ENCODE measurements at places on chromosomes 5 and 9. TPM values are rescaled to one million over a fixed set of nuclear protein-coding genes. Genes with fewer than 3 reads are reported as not detected.

Gene TPPP
- 3.4 TPM for total RNA-seq

Gene SLC34A1
- not detected for total RNA-seq

DNA sequence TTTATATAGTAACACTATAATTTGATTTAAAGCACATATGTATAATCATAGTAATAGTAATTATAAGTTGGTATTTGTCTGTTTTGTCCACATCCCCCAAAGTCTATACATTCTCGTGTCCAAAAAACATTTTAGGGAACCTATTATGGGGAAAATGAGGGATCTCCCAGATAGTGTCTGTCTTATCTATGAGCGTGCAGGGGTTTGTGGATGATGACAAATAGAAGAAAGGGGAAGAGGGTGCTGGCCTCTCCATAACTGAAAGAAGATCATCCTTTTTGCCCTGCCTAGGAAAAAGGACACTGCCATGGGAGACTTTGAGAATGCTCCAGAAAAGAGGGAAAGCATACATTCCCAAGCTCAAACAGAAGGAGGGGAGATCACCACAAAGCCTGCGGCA is 45.3 kb downstream of the C5orf22 start:
- no peak for DNase-seq

GRCh38 chr5:22649074-22649473 is 204.1 kb downstream of the CDH12 start:
- no peak for DNase-seq

GRCh38 chr5:146051678-146052077 is 53.7 kb downstream of the PLAC8L1 start:
- DNase-seq: no peak

DNA sequence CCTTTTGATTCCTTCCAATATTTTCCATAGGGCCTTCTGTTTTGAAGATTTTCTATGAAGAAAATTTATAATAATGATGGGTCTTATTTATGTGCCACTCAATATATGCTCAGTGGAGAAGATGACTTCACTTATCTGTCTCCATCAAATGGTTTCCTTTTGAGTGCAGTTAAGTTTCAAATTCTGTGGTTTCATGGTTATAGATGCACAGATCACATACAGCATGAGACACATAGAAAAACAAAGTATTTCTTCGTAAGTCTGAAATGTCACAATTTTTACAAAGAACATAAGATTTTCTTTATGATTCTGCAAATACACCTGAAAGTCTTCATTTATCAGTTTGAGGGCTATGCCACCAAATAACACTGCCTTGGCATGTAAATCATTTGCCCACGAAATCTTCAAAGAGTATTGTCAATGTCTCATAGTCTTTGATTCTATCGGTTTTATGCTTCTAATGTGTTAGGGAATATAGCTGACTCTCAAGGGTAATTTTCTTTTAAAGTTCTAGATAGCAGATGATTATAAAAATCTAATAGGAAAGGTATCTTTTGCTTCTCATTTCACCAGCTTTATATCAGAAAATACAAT is 14.1 kb downstream of the CFAP95 start:
- DNase-seq: no peak

Gene GLRA1
- not detected for total RNA-seq

GRCh38 chr5:79124607-79125006 is 13.0 kb downstream of the BHMT start:
- DNase-seq: no peak

Gene MYOZ3
- total RNA-seq: 17.9 TPM

Gene PCBD2
- total RNA-seq: 13.6 TPM

DNA sequence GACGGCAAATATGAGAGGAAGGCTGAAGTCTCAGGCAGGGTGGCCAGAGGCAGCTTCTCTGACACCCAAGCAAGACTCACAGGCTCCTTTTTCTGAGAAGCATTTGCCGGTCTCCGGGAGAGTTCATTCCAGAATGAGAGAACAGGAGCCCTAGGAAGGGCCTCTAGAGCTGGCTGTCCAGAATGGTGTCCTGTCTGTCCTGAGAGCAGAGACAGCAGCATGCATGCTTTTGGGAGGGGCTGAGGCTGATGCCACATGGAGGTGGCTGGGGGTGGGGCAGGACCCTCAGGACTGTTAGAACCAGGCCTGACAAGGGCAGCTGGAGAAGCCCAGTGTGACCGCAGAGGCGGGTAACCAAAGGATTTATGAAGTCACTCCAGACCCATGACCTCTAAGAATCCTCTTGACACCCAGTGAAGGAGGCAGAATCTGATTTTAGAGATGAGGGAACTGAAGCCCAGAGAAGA is 60.0 kb downstream of the SHB start:
- no peak for DNase-seq

Gene RNF183
- not detected for total RNA-seq

DNA sequence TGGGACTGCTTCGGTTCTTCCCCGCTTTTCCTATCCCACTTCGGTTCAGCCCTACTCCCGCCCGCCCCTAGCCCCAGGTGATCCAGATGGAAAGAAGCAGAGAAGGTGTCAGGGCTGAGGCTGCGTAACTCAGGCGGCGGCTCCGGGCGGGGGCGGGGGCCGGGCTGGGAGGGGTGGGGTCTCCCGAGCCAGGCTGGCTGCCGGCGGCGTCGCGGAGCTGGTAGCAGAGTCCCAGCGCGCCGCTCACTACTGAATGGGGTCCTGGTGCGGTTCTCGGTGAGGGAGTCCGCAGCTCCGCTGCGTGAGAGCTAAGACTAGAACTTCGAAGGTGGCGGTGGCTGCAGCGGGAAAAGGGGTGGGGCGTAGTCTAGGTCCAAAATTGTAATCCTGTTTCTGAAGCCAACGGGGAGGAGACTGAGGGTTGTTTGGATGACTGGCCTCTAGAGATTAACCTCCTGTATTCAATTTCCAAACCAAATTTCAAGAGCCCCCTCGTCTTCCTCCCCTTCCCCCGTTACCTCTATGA is 1.4 kb downstream of the PRR16 start:
- DNase-seq: peak; percentile 58

DNA sequence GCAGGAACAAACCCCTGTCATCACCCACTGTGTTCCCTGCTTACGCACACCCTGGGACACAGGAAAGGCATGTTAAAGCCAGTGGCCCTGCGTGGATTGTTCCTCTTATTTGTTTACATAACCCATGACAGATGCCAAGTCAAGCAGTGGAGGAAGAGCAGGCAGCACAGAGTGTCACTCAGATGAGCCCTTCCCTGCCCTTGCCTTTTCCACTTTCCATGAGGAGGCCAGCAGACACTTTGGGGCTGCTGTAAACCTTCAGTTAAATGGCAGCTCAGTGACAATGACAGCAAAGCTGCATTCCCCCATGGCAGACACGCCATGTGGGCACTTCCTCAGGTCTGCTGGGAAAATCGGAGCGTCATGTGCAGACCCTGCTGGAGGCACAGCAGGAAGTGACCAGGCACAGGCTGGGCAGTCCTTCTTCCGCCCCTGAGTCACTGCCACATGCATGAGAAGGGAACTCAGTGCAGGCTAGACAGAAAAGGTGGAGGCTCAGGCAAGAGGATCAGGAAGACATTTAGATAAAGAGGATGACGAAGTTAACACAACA is 216.8 kb upstream of the PIK3R1 start:
- peak; percentile 71 for DNase-seq

GRCh38 chr5:72018143-72018803 is 89.0 kb upstream of the MAP1B start:
- DNase-seq: no peak

Gene PCDHGA6
- total RNA-seq: 10.3 TPM

- DNase-seq: no peak
These were observed 7.6 kb upstream of the ALDH1A1 start for GRCh38 chr9:72960446-72960845.

Gene STOM
- 301 TPM for total RNA-seq

- no peak for DNase-seq
These were observed 42.9 kb downstream of the SPRY4 start for GRCh38 chr5:142281966-142282365.

DNA sequence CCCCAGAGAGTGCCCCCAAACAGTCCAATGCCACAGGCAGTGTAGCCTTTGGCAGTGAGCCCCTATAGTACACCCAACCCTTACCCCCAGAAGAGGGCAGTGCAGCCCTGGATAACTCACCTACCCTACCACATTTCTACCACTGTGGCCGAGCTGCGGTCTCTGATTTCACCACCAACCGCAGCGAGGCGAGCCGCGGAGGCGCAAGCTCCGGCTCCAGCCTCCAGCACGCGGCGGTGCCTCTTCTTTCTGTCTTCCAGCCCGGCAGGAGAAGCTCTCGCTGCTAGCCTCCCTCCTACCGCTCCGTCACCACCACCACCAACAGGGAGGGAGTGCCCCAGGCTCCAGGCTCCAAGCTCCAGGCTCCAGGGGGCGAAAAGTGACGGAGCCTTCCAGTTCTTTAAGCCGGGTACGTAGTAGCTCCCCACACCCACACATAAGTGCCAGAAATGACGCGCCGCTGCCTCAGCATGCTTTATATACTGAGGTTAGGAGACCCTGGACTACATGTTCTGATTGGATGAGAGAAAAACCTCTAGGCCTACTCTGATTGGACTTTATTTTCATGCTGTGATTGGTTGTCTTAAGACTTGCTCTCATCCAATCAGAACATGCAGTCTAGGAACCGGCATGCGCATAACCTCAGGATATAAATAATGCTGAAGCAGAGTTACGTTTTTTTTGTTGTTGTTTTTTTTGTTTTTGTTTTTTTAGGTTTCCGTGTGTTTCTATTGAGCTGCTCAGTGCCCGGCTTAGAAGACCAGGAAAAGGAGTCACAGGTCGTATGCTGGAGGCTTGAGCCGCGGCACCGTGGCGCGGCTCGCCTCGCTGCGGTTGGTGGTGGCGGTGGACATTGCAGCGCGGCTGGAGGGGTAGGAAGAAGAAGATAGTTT is at the start of gene PCAT7:
Gene PCAT7, plus strand, starts transcription at position 645 of the 893 bp plus-strand sequence.
- no peak for DNase-seq

DNA sequence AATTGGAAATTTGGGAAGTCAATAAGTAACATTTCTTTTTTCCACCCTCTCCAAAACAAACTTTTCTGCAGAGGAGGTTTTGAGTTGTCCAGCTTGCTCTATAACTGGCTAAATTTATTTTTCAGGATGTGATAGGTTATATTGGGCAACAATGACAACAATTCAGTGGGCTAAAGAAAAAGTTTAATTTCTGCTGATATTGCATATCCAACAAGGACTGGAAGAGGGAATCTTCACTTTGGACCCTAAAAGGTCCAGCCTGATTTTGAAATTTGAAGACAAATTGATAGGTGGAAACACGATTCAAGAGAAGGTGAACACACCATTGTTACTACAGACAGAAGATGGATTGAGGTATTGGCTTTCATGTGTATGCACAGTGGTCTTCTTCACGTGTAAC is 393.1 kb downstream of the BRINP1 start:
- DNase-seq: no peak

- DNase-seq: no peak
These were observed 91.1 kb downstream of the TARS1 start for GRCh38 chr5:33531824-33532223.

Gene EFCAB9
- total RNA-seq: not detected

Gene ADAMTS2
- total RNA-seq: 25.3 TPM

GRCh38 chr5:43773478-43773844 is 170.5 kb downstream of the NNT start:
- no peak for DNase-seq

Gene DAB2IP
- 70.7 TPM for total RNA-seq

DNA sequence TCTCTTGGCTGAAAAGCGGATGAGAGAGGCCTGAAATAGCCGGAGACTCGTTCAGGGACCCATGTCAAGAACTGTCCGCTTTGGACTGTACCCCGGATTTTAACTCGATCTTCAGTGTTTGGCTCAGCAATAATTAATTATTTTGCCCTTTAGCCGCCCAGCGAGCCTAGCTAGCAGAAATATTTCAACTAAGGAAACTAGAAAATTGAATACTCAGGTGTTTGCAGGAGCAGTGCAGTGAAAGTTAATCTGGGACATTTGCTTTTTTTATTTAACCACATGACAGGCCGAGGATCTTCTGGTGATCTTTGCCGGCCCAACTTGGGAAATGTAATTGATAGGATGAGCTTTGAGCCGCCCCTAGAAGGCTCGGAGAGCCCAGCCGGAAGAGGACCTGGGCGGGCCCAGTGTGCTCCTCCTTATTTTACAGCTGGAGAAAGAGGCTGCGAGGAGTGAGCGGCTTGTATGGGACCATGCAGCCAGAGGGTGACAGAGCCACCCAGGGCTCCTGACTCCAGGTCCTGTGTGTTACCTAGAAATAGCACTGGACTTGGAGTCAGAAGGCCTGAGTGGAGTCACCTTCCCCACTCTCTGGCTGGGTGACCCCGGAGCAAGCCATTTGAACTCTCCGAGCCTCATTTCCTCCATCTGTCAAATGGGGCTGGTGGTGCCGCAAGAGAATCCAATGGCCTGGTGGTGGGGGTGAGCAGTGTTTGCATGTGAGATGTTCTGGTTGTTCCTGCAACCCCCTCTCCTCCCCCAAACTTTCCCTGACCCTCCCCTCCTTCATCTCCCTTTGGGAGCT is 2.4 kb downstream of the PPARGC1B start:
- DNase-seq: no peak

DNA sequence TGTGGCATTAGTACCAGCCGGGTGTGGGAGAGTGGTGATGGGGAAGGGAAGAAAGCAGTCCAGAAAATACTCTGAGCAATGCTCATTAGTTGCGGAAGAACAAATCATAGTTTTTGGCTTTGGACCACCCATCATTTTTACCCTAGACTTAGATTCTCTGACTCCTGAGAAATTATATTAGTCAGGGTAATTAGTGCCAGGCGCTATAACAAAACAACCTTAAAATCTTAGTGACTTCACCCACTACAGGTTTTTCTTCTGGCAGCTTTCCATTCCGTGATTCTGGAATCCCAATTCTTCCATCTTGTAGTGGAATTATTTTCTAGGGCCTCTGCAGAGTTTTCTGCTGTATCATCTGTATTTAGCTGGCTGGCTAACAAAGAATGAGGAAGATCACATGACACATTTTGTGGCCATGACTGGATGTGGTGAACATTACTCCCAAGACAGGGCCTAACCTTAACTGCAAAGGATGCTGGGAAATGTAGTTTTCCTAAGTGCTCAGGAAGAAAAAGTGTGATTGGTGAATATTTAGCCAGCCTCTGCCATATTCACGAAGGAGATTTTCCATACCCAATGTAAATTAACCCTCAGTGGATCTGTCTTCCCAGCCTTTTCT is 373.0 kb upstream of the MEF2C start:
- DNase-seq: no peak

GRCh38 chr9:88230612-88231011 is 92.3 kb upstream of the SPATA31C2 start:
- no peak for DNase-seq

DNA sequence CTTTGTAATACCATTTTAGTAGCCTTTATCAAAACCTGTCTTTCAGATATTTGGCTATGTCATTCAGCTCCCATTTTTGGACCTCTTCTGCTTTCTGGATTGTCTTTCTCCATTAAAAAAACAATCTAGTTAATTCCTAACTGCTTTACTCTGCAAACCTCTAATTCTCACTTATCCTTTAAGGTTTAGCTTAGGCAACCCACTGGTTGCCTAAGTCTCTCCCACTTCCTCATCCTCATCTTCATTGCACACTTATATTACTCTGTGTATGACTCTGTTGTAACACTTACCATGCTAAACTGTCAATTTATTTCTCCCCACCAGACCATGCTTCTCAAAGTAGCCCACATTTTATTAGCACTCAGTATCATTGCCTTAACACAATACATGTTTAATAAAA is 205.0 kb upstream of the DMRTA1 start:
- DNase-seq: no peak

DNA sequence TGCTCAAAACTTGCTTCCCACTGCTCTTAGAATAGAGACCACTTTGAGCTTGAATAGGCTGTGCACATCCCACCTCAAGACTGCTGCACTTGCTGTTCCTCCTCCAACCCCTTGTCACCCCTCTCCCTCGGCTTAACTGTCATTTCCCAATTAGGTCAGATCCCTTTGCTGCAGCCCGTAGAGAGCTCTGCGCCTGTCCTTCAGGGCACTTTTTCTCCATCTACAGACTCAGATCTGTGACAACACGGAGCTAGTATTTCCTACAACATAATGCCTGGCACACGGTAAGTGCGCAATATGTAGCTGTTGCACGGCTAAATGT is 485 bp upstream of the HABP4 start:
- no peak for DNase-seq

Data from sciatic nerve (tissue), 2 donors.